ENCODE measurements at places on chromosomes 5 and 9.

- DNase-seq, result peak; percentile 67
These were observed 496 bp downstream of the MAPK9 start for GRCh38 chr5:180291234-180291940.

- DNase-seq, result no peak
These were observed 211.6 kb downstream of the DTWD2 start for GRCh38 chr5:118776755-118777154.

GRCh38 chr5:40384782-40385390 is 294.8 kb upstream of the PTGER4 start:
- DNase-seq, result no peak

GRCh38 chr9:124767821-124768220 is 3.3 kb downstream of the NR6A1 start:
- no peak for DNase-seq

DNA sequence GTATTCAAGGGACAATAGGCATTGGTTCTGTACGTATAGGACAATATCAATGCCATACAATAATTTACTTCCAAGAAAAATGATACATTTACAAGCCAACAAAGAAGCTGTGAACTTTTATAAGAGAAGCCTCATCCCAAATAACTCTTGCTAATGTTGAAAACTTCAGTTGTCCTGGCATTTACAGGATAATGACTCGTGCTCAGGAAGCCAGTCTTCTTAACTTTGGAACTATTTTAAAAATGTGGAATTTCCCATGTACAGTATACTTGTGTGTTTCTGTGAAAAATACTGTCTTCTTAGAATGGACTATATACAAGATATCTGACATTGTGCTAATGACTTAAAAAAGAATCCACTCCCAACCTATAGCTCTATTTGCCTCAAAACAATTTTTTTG is 1479.3 kb upstream of the CDH9 start:
- no peak for DNase-seq

DNA sequence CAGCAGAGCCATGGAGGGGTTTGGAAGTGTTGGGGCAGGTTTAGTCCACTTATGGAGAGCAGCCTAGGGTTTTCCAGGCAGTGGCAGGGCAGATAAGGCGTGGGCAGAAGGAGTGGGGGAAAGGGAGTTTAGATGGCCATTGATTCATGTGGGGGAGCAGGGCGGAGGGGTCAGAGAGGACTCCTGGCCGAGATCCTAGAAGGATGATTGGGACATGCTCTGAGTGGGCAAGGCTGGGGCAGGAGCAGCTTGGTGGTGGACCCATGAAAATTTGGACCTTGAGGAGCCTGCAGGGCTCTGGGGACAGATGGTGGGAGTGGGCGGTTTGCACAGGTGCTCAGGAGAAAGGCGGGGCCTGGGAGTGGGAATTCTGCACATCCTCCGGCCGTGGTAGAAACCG is 18.1 kb upstream of the TOR2A start:
- no peak for DNase-seq

- no peak for DNase-seq
These were observed 11.5 kb downstream of the CCDC69 start for GRCh38 chr5:151212406-151212798.

GRCh38 chr5:170173227-170173626 is 59.6 kb upstream of the C5orf58 start:
- DNase-seq, result peak; percentile 79

DNA sequence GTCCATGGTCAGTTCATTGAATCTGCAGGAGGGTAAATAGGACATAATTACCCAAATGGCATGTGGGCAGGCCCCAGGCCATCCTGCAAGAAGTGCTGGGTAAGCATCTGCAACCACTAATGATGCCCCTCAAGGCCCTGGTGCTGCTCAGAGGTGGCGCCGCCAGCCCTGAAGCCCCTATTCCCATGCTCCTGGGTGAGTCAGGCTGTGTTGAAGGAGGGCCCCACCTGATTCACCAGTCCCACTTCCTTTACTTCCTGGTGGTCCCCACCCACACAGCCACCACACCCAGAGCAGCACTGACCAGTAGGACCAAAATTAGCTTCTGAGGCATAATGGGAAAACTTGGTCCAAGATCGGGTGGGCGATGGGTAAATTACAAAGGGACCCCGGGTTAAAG is 120.4 kb upstream of the SPRY4 start:
- DNase-seq, result peak; percentile 68

DNA sequence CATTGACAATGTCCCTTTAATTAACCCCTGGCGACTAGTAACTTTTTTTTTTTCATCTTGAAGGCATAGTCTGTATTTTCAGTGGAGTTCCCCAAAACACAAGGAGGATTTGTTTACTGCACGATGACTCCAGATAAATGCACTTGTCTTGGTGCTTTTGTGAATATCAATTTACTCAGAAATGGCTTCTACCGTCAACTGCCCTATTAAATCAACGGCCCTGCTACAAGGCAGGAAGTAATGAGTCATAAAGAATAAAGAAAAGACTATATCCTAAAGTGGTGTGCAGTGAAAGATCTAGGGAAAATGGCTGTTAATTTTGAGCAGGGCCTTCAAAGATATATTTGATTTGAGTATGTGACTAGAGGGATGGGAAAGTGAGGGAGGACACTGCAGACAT is 388.3 kb upstream of the CHD1 start:
- no peak for DNase-seq

All from islet precursor cell (in vitro differentiated cells).